Temporal lobe (tissue), 4 donors: ENCODE measurements at places on chromosomes 7 and 10. TPM values are rescaled to one million over a fixed set of nuclear protein-coding genes. Genes with fewer than 3 reads are reported as not detected.

Gene CUZD1
- 0.98 TPM for total RNA-seq

Gene C10orf67
- total RNA-seq: 0.25 TPM

Gene TCAF2
- 0.49 TPM for total RNA-seq

Gene KCNH2
- total RNA-seq: 6.4 TPM

Gene EFCAB10
- 2.7 TPM for total RNA-seq

Gene C7orf57
- total RNA-seq: 1.2 TPM

Gene KIF11
- total RNA-seq: 4.4 TPM

Gene ABCC2
- total RNA-seq: 0.49 TPM

Gene METTL27
- total RNA-seq: 0.49 TPM

Gene PON3
- total RNA-seq: under 0.01 TPM

Gene NRCAM
- total RNA-seq: 175 TPM

Gene PLAC9
- 1.7 TPM for total RNA-seq

Gene BEND7
- 12.0 TPM for total RNA-seq

Gene TMEM229A
- total RNA-seq: 0.74 TPM

Gene PLXNA4
- total RNA-seq: 89.2 TPM

Gene INHBA
- total RNA-seq: 7.9 TPM

Gene SFRP4
- total RNA-seq: 2.5 TPM

Gene SYT15B
- under 0.01 TPM for total RNA-seq

Gene KCNMA1
- total RNA-seq: 49.2 TPM

Gene PAPOLB
- 0.74 TPM for total RNA-seq

Gene FAM237B
- total RNA-seq: not detected

Gene AKR1C1
- total RNA-seq: 27.5 TPM

Gene EXOSC1
- total RNA-seq: 17.5 TPM

Gene TAS2R41
- total RNA-seq: not detected

Gene PRKG1
- 13.8 TPM for total RNA-seq

Gene CDHR3
- total RNA-seq: 11.6 TPM

Gene NRBF2
- 12.8 TPM for total RNA-seq

Gene CREB5
- total RNA-seq: 6.1 TPM

Gene CRHR2
- total RNA-seq: 0.98 TPM

Gene MSS51
- 1.7 TPM for total RNA-seq

Gene DRGX
- not detected for total RNA-seq

Gene SVOPL
- 0.25 TPM for total RNA-seq

Gene TYW1B
- total RNA-seq: 2.7 TPM

Gene CFAP46
- total RNA-seq: 2.0 TPM
